ENCODE measurements at places on chromosomes 11 and 22.
A peak's percentile ranks its signal among the peaks of the same experiment; 100 is the strongest.

GRCh38 chr11:36508743-36509142 is 1.3 kb downstream of the TRAF6 start:
- no peak for DNase-seq

GRCh38 chr11:103596315-103596714 is 440.1 kb upstream of the DDI1 start:
- no peak for DNase-seq

DNA sequence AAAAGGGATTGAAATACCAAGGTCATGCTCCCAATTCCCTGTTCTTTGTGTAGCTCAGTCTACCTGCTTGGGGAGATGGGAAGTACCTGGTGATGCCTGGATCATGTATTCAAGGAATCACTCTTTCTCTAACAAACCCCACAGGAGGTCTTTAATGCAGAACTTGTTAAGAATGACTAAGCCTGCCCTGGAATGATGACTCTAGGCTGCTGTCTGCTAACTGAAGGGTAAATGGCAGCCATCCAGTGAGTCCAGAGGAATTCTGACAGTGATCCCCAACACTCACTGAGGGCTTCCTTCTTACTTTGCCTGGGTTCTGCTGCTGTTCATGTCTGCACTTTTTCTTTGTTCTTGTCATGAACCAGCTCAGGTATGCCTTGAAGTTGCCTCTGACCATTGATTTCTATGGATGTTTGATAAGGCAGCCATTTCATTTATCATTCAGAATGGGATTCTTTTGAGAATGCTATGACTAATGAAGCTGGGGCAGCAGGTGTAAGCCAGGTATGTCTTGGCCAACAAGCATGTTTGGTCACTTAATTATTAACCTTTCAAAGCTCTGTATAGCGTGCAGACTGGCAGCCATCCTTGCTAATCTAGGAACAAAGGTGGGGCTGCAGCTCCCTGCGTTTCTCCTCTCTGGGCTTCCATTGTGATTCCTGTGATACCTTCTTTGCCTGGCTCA is 11.4 kb downstream of the PRSS23 start:
- peak; percentile 26 for DNase-seq

DNA sequence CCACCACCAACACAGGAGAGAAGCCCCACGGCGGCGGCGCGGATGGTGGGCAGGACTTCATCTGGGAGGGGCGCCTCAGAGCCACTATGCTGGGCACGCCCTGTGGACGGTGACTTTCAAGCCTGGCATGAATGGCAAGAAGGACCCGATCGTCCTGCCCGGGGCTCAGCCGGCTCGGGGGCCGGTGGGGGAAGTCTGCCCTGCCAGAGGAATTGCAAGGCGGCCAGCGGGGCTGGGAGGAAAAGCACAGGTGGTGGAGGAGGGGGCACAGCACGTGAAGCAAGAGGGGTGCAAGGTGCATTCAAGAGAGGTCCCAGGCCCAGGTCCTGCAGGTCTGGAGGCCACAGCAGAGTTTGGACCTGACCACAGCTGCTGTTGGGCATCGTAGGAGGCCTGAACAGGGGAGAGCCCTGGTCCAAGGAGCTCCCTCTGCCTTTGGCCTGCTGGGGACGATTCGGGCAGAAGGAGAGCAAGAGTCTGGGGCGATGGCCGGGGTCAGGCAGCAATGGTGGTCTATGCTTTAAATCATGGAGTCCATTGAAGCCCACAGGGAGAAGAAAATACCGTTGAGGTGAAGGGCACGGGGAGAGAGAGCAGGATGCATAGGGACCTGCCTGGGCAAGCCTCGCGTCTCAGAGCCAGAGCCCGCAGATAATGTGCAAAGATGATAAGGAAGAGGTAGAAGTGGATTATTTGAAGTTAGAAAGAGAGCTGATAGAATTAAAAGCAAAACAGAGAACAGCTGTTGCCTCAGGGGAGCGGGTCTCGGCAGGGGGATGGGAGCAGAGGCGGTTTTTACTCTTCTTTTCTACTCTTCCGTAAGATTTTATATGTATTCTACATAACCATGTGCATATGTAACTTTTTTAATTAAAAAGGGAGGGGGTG is 82.6 kb upstream of the SHISAL1 start:
- DNase-seq: no peak

- no peak for DNase-seq
Measured at GRCh38 chr22:38863531-38864131, 8.4 kb downstream of the CBX6 start.

GRCh38 chr11:68271023-68271780 is 571 bp downstream of the C11orf24 start:
- DNase-seq: peak; percentile 85

- no peak for DNase-seq
Measured at GRCh38 chr11:64876229-64876750, 2.1 kb downstream of the EHD1 start.

- no peak for DNase-seq
Measured at GRCh38 chr11:113332023-113332422, 17.6 kb downstream of the TTC12 start.

DNA sequence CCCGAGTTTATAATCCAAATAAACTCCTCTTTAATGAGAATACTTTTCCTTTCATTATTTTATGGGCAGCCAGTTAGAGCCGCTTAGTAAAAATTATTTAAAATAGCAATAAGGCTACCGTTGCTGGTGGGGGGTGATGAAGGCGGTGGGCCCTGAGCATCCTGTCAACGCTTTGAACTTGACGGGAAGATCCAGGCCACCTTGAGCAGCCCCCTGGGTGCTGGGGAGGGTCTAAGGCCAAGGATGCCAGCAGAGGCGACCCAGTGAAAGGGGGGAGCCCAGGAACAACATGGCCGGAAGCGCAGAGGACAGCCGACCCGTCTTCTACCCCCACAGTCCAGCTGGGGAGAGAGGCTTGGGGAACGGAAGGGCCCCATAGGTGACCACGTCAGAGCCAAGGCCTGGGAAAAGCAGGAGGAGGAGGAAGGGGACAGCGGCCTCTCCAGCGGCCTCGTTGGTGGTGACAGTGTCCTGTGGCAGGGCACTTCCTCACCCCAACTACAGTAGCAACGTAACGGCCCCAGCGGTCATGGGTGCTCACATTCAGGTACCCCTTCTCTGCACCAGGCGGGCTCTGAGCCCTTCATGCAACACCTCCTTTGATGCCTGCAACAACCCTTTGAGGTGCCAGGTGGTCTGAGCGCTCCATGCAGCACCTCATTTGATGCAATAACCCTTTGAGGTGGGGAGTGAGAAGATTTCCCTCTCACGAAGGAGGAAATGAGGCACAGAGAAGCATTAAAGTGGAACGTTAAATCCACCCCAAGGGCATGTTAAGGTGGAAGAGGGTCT is 695.3 kb downstream of the TBC1D22A start:
- DNase-seq: no peak

DNA sequence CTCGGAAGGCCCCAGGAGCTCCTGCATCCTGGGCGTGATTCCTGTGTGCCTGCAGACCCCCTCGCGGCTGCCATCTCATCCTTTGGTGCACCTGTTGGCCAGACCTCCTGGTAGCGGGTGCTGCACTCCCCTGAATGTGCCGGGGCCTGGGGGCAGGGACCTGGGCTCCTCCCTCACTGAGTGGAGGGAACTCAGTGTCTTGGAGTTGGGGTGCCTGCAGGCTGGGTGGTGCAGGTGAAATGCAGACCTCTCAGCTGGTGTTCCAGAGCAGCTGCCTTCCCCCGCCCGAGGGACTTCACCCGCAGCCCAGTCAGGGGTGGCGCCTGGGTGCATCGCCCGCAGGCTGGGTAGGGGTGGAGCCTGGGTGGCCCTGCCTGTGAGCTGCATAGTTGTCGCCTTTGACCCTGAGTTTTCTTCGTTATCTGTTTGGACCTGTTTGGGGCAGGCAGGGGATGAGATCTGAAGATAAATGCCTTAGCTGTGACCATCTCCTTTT is 31.4 kb downstream of the LRP5 start:
- DNase-seq: no peak

DNA sequence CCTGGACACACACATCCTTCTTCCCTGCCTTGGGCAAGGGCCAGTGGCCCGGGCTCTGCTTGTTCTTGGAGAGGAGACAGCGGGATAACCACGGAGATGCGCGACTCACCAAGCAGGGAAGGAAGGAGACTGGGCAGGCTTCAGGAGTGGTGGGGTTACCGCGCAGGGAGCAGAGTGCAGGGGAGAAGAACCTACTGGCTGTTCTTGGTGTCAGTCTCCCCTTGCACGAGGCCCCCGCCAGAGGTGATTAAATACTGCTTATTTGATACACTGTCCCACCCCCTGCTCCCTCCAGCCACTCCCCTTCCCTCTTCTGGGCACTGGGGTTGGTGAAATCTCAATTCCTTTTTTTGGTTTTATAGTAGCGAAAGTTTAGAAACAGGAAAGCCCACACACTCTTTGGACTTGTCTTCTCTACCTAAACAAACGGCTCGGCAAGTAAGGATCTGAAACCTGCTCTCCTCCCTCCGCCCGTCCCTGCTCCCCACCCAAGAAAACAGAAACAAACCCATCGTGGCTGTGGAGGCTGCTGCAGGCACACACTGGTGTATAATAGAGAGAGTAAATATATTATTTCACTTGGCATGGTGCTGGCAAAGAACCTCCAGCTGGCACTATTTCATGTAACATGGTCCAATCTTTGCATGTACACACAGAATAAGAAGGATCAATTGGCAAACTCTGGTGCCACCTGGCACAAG is 10.8 kb downstream of the LARGE2 start:
- DNase-seq: no peak

GRCh38 chr11:85627332-85627997 is at the start of gene DLG2:
DLG2 (minus strand) TSS chr11:85627344.
- DNase-seq: no peak

GRCh38 chr11:5276697-5277096 is 7.0 kb upstream of the HBE1 start:
- no peak for DNase-seq

- DNase-seq: no peak
Measured at GRCh38 chr22:25494774-25495173, 69.7 kb upstream of the GRK3 start.

DNA sequence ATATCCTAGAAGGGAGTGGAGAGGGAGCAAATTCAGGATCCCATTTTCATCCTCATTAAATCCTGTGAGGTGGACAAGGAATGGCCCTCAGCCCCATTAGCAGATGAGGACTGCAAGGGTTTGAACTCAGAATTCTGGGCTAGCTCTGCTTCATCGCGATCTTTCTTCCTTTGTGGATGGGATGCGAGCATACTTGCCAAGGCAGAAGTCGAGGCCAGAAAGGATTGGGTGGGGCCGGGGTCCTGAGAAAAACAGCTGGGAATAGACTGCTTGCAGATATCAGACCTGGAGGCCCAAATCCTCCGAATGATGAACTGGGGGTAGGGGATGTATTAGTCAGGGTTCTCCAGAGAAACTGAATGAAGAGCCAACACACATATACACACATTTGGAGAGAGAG is 179.0 kb downstream of the CHST1 start:
- DNase-seq: no peak

GRCh38 chr11:42967653-42968052 is 344.1 kb upstream of the API5 start:
- DNase-seq: no peak

DNA sequence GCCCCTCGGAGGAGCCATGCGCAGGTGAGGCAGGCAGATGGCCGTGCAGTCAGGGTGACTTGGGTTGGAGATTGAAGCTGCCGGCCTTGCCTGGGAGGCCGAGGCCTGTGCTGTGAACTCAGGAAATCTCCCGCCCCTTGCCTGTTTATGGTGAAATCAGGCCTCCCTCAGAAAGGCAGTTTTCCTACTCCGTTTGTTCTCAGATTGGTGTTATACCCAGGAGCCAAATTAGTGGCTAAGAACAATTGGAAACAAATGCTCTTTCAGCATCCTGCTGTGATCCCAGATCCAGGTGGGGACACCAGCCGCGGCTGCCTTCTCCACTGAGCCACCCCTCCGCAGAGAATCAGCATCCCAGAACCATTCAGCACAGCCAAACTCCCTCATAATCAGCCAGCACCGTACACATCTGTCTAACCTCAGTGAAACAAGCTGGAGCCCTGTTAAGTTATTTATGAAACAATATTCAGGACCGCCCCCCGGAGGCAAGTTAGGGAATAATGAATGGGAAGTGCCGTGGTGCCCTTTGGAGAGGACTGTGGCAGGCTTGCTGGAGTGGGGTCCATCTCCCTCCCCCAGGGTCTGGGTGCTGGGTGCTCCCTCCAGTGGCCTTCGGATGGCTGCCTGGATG is 60.0 kb downstream of the PKNOX2 start:
- DNase-seq: peak; percentile 6

DNA sequence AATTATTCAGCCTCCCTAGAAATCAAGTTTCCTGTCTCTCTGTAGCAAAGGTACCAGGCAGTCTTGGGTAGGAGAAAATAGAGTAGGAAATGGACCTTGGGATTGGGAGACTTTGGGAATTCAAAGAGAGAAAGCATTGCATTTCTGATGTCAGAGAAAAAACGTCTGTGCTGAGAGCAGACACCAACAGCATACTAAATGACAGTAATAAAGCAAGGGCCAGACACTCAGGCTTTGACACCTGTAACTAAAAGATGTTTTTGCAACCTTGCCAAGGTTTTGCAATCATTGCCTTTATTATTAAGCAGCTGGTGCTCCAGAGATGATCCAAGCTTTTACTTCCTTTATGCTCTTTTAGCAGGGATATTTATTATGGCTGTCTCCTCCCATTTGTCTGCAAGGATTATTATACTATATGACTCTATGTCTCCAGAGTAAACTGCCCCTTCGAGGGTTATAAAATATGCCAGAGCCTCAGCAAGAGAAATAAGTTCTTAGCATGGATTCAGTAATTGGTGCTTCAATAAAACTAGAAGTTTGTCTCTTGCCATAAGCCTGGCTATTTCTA is 85.2 kb upstream of the GRAMD1B start:
- no peak for DNase-seq

GRCh38 chr11:11757909-11758308 is 83.9 kb upstream of the USP47 start:
- DNase-seq: no peak

DNA sequence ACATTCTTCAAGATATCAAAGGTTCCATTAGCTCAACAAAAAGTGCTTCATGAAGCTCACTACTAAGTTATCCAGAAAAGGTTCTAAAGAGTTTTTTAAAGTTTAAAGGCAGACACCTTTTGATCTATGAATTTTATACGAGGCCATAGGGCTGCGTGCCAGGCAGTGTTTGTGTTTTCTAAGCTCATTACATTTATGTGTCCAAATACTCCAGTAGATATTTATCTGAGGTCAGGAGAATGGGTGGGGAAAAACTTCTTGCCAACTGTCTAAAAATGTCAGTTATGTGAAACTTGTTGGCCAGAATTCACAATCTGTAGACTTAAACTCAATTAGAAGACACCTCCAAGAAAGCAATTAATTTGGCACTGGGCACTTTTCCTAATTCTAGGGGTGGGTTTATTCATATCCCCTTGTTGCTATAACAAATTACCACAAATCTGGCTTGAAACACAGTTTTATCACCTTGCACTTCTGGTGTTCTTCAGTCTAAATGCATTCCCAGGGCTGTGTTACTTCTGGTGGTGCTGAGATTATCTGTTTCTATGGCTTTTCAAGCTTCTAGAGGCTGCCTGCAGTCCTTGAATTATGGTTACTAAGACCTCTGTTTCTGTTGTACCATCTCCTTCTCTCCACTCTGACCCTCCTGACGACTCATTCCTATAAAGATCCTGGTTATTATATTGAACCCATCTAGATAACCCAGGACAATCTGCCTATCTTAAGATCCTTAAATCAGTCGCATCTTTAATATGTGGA is 1030.4 kb upstream of the CNTN5 start:
- DNase-seq: no peak
